ENCODE measurements at places on chromosomes 5 and 9. TPM values are rescaled to one million over a fixed set of nuclear protein-coding genes. Genes with fewer than 3 reads are reported as not detected.

GRCh38 chr5:171421331-171422262, 2.1 kb downstream of the FGF18 start:
- peaks cover 22% of the 10 kb centered on the region for H3K4me1 ChIP-seq
- H3K27ac ChIP-seq, result no peak overlapping the region
- peak overlapping the region; percentile 99 for H3K4me3 ChIP-seq

Gene PIP5K1B
- 5.0 TPM for total RNA-seq

GRCh38 chr9:78777747-78778146, 480.8 kb downstream of the PSAT1 start:
- no peaks in the 10 kb centered on the region for H3K4me1 ChIP-seq
- no peak overlapping the region for H3K4me3 ChIP-seq
- DNase-seq, result no peak
- no peaks in the 10 kb centered on the region for H3K27me3 ChIP-seq
- H3K27ac ChIP-seq, result no peak overlapping the region

DNA sequence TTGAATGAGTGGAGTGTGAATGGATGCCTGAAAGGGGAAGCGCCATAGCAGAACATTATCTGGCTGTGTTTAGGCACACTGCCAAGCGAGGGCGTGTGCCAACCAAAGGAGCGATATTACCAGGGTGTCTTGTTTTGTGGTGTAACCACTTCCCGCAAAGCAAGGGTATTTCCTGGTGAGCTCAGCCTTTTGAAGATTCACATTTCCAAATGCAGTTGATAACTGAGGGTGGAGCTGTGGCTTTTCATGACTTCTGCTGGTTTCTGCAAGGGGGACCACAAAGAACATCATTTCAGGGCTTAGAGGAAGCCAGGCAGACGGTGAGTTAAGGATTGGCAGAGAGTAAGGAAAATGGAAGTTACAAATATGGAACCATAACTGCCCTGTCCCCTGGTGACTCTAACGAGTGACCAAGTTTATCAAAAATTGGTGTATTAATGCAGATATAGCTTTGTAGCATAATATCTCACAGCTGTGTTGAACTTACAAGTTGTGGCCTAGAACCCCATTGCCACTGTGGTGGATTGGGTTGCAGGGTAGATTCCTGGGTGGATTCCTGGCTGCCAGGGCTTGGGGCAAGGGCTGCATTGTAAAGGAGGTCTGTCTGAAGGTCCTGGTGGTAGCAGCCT, 71.4 kb downstream of the RALGPS1 start:
- no peaks in the 10 kb centered on the region for H3K27me3 ChIP-seq
- H3K4me1 ChIP-seq, result no peaks in the 10 kb centered on the region
- H3K27ac ChIP-seq, result no peak overlapping the region
- no peaks in the 10 kb centered on the region for H3K36me3 ChIP-seq
- no peak for DNase-seq
